ENCODE measurements at places on chromosomes 6 and 20.
A peak's percentile ranks its signal among the peaks of the same experiment; 100 is the strongest.

DNA sequence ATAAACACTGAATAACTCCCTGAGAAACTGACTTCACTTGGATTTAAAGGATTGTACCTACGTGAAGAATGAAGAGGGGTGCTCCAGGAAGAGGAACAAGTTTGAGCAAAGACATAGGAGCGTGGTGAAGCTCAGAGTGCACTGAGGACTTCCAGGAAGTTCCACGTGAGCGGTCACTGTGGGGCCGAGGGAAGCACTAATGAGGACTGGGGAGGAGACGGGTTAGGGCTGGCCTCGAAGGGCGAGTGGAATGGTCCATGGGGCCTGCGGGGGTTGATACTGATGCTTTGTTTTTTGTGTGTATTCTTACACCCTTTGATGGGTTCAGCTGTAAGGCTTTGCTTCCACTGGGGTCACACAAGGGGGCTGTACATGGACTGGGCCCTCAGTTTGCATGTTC is 91.9 kb downstream of the CDH4 start:
- no peak for DNase-seq

- DNase-seq, result no peak
Observed at GRCh38 chr6:100785982-100786381, 95.1 kb downstream of the ASCC3 start.

- no peak for DNase-seq
Observed at GRCh38 chr20:52086878-52087277, 104.7 kb downstream of the ZFP64 start.

DNA sequence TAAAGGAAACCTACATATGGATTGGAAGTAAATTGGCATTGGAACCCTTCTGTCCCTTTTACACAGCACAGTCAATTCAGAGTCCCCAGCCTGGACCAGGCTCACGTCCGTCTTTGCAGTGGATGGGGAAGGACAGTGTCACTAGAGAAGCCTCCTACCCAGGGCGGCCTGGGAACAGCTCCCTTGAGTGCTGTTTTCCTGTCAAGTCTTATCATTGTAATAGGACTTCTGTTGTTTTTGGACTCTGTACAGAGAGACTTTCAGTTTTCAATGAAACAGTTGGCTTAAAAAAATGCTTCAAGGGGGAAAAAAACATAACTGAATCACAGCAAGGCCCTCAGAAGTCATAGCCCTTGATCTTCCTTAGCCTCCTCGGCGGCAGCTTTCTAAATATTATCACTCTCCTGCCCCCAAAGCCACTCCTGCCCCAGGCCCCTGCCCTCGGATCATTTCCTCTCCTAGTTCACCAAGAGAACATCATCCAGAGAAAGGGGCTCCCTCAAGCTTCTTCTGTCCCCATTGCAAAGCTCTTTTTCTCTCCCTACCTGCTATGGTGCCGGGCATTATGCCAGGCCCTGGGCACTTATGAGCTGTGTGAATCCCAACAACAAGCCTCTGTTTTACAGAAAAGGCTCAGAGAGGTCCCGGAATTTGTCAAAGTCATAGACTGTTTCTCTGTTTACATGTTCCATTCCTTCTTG is 37.8 kb upstream of the CNKSR3 start:
- no peak for DNase-seq

DNA sequence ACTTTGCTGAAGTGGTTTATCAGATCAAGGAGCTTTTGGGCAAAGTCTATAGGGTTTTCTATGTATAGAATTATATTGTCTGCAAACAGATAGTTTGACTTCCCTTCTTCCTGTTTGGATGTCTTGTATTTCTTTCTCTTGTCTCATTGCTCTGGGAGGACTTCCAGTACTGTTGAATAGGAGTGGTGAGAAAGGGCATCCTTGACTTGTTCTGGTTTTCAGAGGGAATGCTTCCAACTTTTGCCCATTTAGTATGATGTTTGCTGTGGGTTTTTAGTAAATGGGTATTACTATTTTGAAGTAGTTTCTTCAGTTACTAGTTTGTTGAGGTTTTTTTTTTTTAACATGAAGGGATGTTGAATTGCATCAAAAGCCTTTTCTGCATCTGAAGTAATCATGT is 36.1 kb downstream of the KCNS1 start:
- DNase-seq, result no peak

- DNase-seq, result no peak
Observed at GRCh38 chr6:1995636-1996035, 249.8 kb downstream of the GMDS start.

DNA sequence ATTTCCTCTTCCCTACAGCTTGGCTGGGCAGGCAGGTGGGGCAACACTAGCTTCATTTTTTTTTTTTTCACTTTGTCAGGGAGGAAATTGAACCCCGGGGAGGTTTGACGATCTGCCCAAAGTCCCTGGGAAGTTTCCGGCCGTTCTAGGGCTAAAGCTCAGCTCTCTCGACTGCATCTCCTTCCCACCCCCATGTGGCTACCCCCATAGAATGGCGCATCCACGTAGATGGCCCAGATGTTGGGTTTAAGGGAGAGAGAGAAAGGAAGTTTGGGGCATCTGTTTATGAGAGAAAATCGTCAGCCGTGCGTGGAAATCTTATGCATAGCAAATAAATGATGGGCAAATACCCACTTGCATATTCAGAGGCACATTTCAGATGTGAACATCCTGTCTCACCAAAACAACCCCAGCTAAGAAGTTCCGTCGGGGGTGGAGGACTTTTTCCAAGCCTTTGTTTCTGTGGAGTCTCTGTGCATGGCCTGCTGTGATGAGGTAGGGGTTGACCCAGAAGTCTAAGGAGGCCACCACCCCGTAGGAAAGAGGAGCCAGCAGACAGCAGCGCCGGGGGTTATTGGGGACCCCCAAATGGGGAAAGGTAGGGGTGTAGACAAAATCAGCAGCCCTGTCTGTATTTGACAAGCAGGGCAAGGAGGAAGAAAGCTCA is 40.5 kb upstream of the ZNF831 start:
- no peak for DNase-seq

- DNase-seq, result no peak
Observed at GRCh38 chr20:62508641-62509051, 32.9 kb upstream of the GATA5 start.

DNA sequence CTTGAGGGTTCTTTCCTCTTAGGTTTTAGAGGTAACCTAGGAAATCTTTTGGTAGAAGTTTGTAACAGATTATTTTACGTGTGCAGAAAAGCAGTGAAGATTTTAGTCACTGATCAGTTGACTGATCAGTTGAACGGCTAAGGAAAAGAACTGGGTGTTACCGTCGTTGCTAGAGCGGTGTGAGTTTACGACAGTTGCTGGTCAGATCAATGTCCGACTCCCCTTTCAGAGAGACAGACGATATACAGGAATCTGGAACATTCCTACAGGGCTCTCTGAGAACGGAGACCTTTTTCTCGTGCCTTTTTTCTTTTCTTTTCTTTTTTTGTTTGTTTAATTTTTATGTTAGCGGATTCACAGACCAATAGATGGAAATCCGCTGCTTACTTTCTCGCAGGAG is 132.1 kb upstream of the ZNF184 start:
- DNase-seq, result no peak

DNA sequence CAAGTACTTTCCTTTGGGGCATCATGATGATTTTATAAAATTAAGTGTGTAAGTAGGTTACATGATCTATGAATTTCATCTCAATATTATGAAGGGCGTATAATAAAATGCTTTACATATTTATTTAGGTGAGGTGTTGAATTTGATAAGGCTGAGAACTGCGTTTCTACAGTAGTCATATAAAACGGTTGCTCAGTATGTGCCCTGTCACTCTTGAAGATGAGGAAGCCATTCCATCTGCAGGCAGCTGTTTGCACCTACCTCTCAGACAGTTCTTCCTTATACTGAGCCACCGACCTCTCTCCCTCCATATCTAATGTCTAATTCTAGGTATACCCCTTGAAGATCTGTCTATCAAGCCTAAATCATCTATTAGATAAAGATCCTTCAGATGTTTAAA is 16.1 kb downstream of the NCOA7 start:
- DNase-seq, result no peak

- no peak for DNase-seq
Observed at GRCh38 chr6:143759666-143760065, 81.9 kb downstream of the PHACTR2 start.

GRCh38 chr6:12324099-12324498 is 33.9 kb downstream of the EDN1 start:
- no peak for DNase-seq

- peak; percentile 17 for DNase-seq
Observed at GRCh38 chr6:134619077-134619476, 301.2 kb upstream of the SGK1 start.

GRCh38 chr6:33443025-33443424 is 11.4 kb upstream of the ZBTB9 start:
- DNase-seq, result no peak

- DNase-seq, result peak; percentile 75
Observed at GRCh38 chr6:122790028-122790422, 967 bp downstream of the SMPDL3A start.

DNA sequence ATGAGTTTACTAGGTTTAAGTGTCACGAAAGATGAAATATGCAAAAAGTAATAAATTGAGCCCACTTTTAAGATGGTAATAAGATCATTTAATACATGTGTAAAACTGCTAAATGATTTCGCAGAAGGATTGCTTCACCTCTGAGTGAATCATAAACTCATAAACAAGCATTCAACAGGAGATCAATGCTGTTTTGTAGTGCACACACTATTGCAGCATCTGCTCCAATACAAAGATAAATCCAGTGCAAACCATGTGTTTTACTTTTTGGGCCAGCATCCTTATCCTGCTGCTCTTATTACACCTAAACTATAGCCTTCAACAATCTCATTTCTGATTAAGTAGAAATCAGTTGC is 400.1 kb downstream of the NKAIN2 start:
- DNase-seq, result no peak

- no peak for DNase-seq
Observed at GRCh38 chr6:58198301-58198700, 880.9 kb downstream of the PRIM2 start.

DNA sequence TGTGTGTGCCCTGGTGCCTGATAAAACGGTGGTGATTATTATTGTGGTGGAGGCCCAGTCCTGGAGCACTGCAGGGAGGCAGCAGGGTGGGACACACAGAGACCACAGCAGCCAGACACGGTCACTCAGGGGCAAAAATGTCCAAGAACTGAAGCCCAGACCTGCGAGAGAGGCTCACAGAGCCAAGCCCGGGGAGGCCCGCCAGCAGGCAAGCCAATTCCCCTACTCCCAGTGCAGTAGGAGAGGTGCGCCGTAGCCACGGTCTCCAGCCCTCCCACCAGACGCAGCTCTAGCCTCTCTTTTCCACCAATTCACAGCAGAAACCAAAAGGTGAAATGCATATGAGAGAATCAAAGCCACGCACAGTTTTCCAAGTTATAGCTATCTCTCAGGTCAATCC is 179.4 kb upstream of the TAB2 start:
- no peak for DNase-seq

- DNase-seq, result peak; percentile 18
Observed at GRCh38 chr20:57738484-57738883, 28.7 kb upstream of the PMEPA1 start.

DNA sequence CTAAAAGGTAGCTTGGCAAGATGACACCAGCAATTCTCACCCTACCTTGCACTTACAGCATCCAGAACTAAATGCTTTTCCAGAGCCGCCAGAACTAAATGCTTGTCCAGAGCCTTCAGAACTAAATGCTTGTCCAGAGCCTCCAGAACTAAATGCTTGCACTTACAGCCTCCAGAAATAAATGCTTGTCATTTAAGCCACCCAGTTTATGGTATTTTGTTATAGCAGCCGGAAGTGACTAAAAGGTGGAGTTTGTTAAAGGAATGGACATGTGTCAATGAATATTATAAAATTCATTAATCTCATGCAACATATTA is 133.5 kb downstream of the GPX5 start:
- DNase-seq, result no peak

GRCh38 chr6:32096394-32097258 is 12.5 kb downstream of the TNXB start:
- no peak for DNase-seq

DNA sequence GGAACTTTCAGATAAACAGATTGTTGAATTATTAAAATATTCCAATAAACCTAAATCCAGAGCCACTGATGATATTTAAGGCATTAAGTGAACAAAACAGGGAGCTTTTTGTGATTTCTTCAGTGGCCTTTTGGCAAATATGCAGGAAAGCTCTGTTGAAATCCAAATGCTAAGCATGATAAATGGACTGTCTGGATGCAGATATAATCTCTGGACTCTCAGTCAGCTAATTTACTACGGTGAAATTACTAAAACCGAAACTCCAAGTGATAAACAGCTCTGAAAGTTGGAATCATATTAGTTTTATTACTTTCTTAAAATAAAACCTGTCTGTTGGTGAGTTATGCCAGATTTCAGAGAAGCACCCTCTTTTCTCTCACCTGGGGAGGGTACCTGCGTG is 120.3 kb downstream of the IMPG1 start:
- DNase-seq, result no peak

- DNase-seq, result no peak
Observed at GRCh38 chr6:126831461-126831860, 287.0 kb upstream of the RSPO3 start.

DNA sequence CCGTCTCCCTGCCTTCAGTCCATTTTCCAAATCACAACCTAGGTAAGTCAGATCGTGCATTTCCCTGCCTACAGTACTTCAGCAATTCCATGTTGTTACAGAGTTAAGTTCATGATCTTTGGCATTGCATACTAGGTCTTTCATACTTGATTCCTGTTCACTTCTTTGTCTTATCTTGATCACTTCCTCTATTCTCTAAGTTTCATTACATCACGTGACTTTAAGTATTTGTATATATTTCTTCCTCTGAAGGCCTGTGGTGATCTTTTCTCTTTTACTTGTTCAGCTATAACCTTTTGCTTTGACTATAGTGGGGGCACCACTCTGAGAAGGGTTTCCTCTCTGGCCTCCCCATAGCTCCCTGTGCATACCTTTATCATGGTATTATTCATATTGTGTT is 100.2 kb downstream of the TRMT11 start:
- DNase-seq, result no peak

DNA sequence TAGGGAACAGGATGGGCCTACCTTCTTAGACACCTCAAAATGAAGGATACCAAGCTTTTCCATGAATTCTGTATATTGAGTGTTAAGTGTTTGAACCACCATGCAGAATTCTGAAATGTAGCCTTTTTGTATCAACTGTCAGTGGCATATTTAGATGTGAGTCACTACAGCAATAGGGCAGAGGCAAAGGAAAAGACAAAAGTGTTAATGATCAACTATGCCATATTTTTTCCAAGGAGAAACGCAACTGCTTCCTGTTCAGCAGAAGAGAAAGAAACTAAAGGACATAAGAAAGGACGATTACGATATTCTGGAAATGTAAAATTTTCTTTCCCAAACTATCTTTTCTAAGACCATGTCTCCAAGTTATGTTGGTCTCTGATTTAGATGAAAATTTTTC is 104.6 kb upstream of the RSPO3 start:
- no peak for DNase-seq
